Endothelial cell of umbilical vein (primary cell): ENCODE measurements at places on chromosomes 6 and 20. TPM values are rescaled to one million over a fixed set of nuclear protein-coding genes. Genes with fewer than 3 reads are reported as not detected.

TP53TG5 gene
- not detected in 2 replicates for total RNA-seq

APCDD1L gene
- 0.88 and 1.4 TPM in 2 replicates for total RNA-seq

GRCh38 chr20:1895674-1896483 is 672 bp downstream of the SIRPA start:
- no peaks in the 10 kb centered on the region for H3K36me3 ChIP-seq
- H3K4me3 ChIP-seq, result peak overlapping the region; percentile 70
- H3K27me3 ChIP-seq, result no peaks in the 10 kb centered on the region

GRCh38 chr6:18595774-18596530 is 208.8 kb downstream of the RNF144B start:
- DNase-seq, result peak; percentile 69
- no peaks in the 10 kb centered on the region for H3K36me3 ChIP-seq
- no peak overlapping the region for H3K27ac ChIP-seq
- H3K27me3 ChIP-seq, result peaks cover 1% of the 10 kb centered on the region
- H3K4me1 ChIP-seq, result no peaks in the 10 kb centered on the region
- H3K4me3 ChIP-seq, result no peak overlapping the region

GRCh38 chr20:52814371-52814770 is 157.8 kb upstream of the TSHZ2 start:
- no peak overlapping the region for H3K4me3 ChIP-seq
- H3K27ac ChIP-seq, result no peak overlapping the region
- no peaks in the 10 kb centered on the region for H3K4me1 ChIP-seq
- no peaks in the 10 kb centered on the region for H3K36me3 ChIP-seq
- no peak for DNase-seq

- no peak for DNase-seq
- H3K27ac ChIP-seq, result no peak overlapping the region
- no peaks in the 10 kb centered on the region for H3K27me3 ChIP-seq
- H3K36me3 ChIP-seq, result no peaks in the 10 kb centered on the region
- no peaks in the 10 kb centered on the region for H3K4me1 ChIP-seq
Observed at GRCh38 chr20:21554376-21554890, 40.6 kb upstream of the NKX2-2 start.

- no peaks in the 10 kb centered on the region for H3K36me3 ChIP-seq
- H3K27me3 ChIP-seq, result no peaks in the 10 kb centered on the region
- DNase-seq, result peak; percentile 68
Observed at GRCh38 chr6:11869672-11870340, 91.2 kb upstream of the ADTRP start.

- DNase-seq, result no peak
- H3K36me3 ChIP-seq, result no peaks in the 10 kb centered on the region
- H3K4me3 ChIP-seq, result no peak overlapping the region
- H3K27ac ChIP-seq, result no peak overlapping the region
- no peaks in the 10 kb centered on the region for H3K27me3 ChIP-seq
Observed at GRCh38 chr6:87164506-87164905, 9.1 kb downstream of the ZNF292 start.

DNA sequence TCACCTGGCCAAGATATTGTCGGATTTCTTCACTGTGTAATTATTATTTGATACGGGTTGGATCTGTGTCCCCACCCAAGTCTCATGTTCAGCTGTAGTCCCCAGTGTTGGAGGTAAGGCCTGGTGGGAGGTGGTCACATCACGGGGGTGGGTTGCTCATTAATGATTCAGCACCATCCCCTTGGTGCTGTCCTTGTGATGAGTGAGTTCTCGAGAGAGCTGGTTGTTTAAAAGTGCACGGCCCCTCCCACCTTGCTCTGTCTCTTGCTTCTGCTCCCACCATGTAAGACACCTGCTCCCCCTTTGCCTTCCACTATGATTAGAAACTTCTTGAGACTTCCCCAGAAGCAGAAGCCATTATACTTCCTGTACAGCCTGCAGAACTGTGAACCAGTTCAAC is 173.9 kb upstream of the PMEPA1 start:
- no peak for DNase-seq
- H3K4me1 ChIP-seq, result no peaks in the 10 kb centered on the region
- no peak overlapping the region for H3K4me3 ChIP-seq

DNA sequence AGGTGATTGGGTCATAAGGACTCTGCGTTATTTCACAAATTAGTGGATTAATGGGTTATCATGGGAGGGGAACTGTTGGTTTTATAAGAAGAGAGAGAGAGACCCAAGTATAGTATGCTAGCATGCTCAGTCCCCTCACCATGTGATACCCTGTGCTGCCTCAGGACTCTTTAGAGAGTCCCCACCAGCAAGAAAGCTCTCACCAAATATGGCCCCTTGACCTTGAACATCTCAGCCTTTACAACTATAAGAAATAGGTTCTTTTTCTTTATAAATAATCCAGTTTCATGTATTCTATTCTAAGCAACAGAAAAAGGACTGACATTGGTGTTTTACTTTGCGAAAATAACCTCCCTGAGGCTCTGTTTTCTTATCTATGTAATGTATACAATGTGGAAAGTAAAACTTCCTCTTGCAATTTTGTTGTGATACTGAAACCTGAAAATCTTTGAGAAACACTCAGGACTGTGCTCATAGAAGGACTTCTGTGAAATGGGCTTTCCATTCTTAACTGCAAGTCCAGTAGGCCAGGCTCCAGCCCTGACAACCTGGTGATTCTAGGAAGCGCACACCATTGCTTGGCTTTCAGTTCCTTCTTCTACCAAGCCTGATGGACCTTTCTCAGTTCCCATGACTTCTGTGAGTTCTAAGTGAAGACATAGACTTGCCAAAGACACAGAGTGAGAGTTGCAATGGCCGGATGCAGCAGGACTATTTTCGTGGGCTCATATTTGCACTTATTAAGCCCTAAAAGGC is 21.9 kb downstream of the SIRPD start:
- H3K27ac ChIP-seq, result no peak overlapping the region
- no peaks in the 10 kb centered on the region for H3K4me1 ChIP-seq
